ENCODE measurements at places on chromosomes 6 and 20.

GRCh38 chr6:22436134-22436533 lies 133.2 kb upstream of the HDGFL1 start:
- no peak for DNase-seq

DNA sequence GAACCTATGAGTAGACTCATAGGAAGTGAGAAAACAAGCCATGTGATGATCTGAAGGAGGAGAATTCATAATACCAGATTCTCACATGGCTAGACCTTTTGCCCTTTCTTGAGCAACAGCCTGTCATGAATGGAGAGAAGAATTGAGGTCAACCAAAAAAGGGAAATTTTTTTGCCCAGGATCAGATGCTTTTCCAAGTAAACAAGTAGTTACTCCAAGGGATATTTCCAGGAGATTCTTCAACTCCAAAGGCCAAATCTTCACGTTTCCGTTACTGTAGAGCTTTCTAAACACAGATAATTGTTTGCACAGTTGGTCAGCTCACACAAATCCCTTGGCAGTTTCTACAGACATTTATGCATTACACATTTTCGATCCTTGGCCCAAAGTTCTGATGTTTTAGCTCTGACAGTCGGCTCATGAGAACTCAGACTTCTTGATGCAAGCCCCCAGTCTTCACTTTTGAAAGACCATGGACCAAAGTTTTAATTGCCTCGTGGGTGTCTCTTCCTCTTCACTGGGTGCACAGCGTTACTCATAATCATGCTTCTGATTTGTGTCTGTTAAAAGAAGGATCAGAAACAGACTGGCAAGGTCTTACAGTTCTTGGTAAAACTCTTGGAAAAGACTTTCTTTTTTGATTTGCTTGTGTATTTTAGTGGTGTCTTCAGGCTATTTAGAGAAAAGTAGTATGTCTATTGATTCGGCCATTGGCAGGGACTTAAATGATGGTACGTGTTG lies 115.0 kb downstream of the TSHZ2 start:
- DNase-seq = no peak

DNA sequence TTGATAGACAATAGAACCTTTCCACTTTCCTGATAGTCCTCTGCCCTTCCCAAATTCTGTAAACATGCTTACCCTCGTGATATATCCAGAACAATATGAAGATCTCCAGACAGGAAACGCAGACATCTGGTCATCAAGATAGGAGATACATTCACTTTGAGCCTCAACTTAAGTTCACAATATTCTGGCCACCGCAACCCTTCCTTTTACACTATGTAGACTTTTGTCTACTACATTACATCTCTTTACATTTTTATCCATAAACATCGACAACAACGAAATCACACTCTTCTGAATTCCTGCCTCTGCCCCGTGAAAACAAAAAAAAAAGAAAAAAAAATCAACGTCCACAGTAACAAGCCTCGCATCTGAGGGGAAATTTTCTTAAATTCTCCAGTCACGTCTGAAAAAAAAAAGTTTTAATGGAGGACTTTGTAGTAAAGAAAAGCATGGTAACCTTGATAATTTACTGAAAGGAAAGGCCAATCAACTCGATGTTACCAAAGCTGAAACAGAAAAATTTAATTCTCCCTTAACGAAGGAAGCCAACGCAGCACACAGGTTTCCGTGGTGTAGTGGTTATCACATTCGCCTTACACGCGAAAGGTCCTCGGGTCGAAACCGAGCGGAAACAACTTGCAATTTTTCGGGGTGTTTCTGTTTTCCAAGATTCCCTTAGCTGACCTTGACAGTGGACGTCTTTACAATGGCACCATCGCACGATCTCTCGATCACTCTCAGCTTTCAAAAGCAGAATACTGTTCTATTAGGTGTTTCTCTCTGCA lies 21.8 kb downstream of the POM121L2 start:
- DNase-seq = no peak

GRCh38 chr6:160060221-160060620 lies 61.4 kb upstream of the SLC22A1 start:
- no peak for DNase-seq

DNA sequence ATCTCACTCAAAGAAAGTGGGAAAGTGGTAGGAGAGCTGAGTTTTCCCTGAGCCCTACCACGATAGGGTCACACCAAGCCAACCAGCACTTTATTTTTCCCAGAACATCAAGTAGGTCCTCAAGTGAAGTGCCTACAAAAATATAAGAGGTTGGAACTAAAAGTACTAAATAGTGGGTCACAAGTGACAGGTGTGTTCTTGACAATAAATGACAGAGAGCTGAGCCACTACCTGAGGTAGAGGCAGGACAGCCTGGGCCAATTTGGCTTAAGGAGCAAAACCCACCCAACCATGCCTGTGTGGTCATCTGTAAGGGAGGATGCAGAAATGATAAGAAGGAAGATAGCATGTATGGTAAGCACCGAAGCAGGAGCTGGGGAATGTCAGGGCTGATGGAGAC lies 154.8 kb upstream of the SSTR4 start:
- no peak for DNase-seq

- no peak for DNase-seq
Observed at GRCh38 chr6:139549561-139550070, 175.2 kb upstream of the CITED2 start.

GRCh38 chr6:157556144-157556645 lies 175.2 kb downstream of the ZDHHC14 start:
- DNase-seq = no peak

All from suprapubic skin (tissue), 4 donors.